Adrenal gland (tissue), 19 donors: ENCODE measurements at places on chromosomes 5 and 9. TPM values are rescaled to one million over a fixed set of nuclear protein-coding genes. Genes with fewer than 3 reads are reported as not detected.

DIPK1B gene
- 16.3 TPM for polyA plus RNA-seq

SLC24A2 gene
- 3.4 TPM for polyA plus RNA-seq

ANKRD20A1 gene
- 0.74 TPM for polyA plus RNA-seq

TSLP gene
- polyA plus RNA-seq, result 0.97 TPM

OR1J2 gene
- polyA plus RNA-seq, result not detected

IRX4 gene
- not detected for polyA plus RNA-seq

ALG2 gene
- 144 TPM for polyA plus RNA-seq
